GM04504 (cell line): ENCODE measurements at places on chromosomes 6 and 20.

DNA sequence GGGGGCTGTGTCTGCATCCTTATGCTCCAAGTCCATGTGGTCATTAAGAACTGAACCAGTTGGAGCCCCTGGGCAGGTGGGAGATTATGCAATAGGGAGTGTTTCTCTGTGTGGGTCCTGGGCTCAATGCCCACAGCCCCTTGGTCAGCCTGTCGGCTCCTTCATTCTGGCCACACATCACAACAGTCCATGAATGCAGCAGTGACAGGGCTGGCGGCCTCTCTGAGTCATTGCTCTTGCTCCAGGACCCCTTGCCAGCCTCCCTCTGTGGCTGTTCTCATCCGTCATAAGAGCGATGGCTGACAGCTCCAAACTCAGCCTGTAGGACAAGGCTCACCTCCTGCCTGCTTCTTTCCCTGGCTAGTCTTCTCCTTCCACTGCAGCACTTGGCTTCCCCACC lies 609.5 kb upstream of the CDH4 start:
- DNase-seq: no peak

- no peak for DNase-seq
Observed at GRCh38 chr6:56580271-56580670, 62.4 kb downstream of the DST start.

GRCh38 chr20:36833275-36834020 lies 42.5 kb upstream of the TLDC2 start:
- DNase-seq: no peak

- DNase-seq: no peak
Observed at GRCh38 chr6:146351018-146351417, 192.6 kb upstream of the RAB32 start.

- no peak for DNase-seq
Observed at GRCh38 chr6:35163836-35164235, 22.7 kb upstream of the TCP11 start.

GRCh38 chr6:10659699-10660348 lies 34.6 kb downstream of the C6orf52 start:
- no peak for DNase-seq

DNA sequence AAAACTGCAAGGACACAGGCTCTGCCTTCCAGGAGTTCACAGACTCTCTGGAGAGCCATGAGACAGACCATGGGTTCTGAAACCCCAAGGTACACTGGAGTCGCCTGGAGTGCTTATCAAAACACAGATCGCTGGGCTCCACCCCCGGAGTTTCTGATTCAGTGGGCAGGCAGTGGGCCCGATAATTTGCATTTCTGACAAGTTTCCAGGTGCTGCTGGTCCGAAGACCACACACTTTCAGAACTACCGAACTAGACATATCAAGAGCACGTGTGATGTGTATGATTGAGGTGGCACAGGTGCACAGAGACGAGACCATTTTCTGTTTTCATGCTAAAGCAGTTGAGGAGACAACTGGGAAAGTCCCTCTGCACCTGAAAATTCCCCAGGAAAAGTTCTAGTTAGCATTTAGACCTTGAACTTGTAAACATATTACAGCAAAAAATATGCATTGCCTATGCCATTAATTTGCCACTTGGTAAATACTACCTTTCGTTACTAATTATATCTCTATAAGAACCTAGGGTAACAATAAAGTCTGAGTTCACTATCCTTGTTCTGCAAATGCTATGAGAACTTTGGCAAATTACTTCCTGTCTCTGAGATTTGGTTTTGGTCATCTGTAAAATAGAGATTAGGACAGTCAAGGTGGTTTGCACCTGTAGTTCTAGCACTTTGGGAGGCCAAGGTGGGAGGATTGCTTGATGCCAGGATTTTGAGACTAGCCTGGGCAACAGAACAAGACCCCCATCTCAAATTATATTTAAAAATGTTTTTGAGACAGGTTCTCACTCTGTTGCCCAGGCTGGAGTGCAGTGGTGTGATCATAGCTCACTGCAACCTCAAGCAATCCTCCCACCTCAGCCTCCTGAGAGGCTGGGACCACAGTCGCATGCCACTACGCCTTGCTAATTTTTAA lies 14.3 kb upstream of the PIM1 start:
- no peak for DNase-seq

DNA sequence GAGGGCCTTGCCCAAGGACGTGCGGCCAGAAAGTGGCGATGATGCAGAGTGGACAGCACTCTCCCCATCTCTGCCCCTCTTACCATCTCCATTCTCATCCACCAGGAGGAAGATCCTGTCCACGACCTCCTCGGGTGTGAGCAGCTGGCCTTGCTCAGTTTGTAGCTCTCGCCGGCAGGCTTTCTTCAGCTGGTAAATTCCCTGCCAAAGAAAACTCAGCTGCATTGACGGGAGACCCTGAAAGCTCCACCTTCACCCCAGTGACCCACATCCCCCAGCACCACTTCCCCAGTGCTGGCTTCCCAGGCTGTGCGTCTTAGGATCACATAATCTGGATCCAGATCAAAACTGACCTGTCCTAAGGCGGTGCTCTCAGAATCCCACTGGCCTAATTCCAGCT lies 9.2 kb downstream of the GUCA1B start:
- DNase-seq: no peak

- no peak for DNase-seq
Observed at GRCh38 chr6:166157930-166158617, 9.6 kb downstream of the TBXT start.

DNA sequence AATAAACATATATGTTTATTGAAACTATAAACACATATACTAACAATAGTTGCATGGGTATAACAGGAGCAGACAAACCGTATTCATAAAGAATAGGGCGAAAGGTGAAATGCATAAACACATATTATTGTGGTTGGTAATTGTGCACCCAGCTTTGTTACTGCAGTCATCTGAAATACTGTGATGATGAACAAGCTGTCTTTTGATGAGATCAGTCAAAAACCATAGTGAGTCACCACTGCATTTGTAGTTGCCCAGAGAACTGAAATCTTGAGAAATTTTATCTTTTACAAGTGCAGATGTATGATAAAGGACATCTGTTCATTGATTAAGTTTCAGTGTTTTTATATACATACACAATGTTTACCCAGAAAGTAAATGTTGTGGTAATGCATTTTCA lies 133.7 kb downstream of the MYO6 start:
- peak; percentile 34 for DNase-seq

GRCh38 chr6:40855168-40855880 lies 183.7 kb downstream of the UNC5CL start:
- no peak for DNase-seq

GRCh38 chr6:31203345-31203979 lies 33.0 kb upstream of the POU5F1 start:
- DNase-seq: no peak

- no peak for DNase-seq
Observed at GRCh38 chr6:37259191-37259590, 1.2 kb upstream of the TMEM217 start.

- DNase-seq: no peak
Observed at GRCh38 chr6:132205946-132206345, 195.3 kb downstream of the MOXD1 start.

- DNase-seq: no peak
Observed at GRCh38 chr6:11774426-11774825, 4.2 kb downstream of the ADTRP start.

DNA sequence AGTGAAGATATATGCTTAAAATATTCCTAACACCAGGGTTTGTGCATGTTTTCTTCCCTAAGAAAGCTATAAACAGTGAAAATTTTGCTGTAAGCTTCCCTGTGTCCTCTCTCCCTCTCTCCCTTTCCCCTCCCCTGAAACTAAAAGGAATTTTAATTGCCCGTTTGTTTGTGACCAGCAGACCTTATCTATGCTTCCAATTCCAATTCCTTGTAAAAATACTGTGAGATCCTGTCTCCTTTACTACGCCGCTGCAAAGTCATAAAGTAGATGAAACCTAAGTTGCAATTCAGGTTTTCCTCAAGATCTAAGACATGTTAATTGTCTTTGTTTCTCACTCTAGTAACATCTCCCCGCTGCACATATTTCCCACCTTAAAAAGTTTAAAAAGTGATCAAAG lies 82.3 kb downstream of the DNAH8 start:
- no peak for DNase-seq

- no peak for DNase-seq
Observed at GRCh38 chr6:35311390-35312075, 13.9 kb downstream of the DEF6 start.

DNA sequence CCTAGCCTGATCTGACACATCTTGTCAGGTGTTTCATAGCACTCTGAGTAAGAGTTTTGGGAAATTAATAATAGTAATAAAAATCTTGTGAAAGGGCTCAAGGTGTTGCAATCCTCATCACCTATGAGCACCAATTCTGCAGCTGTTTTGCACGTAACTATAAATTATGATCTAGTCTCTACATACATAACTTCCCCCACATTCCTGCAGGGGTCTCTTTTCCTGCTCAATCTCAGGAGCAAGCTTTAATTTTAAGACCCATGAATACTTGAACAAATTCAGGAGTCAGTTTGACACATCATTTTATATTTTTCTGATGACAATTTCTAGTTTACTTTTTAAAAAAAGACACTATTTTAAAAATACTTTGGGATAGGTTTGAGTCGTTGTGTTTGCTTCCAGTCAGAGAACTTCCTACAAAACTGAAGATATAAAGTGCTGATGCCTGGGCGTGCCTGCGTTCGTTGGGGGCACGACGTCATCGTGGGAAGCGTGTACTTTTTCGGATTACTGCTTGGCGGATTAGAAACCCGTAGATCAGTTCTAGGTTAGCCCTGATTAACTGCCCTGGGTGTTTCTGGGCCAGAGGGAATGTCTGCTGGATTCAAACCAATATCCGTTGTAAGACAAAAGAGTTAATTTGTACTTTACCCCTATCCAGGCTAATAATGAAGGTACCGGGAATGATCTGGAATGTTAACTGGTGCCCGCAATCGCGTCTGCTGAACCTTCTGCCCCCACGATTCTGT lies 1.0 kb upstream of the E2F3 start:
- no peak for DNase-seq

DNA sequence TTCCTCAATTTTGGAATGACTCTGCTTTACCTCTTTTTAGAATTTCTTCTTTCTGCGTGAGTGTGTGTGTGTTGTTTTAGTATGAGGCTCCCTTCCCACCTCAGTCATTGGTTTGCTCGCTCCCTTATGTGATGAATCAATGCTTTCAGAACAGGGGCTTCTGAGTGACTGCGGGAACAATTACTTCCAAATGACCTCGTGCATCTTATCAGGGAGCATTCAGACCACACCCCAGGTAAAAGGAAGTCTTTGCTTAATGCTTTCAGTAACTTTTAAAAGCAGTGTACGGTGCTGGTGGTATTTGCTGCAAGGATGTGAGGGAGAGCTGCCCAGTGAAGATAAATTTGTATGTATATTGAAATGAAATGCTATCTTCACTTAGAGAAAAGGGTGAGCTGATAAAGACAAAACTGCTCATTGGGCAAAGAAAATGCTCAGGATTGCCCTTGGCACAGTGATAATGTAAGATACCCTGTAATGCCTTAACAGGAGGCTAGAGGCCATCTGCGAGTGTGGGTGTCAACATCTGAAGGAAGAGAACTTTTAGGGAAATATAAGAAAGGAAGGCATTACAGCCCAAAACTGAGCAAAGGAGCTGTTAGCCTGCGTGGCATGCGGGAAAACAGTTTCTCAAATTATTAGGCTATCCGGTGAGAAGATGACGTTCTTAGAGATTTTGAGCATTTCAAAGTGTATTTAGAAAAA lies at the start of gene MLIP:
MLIP (plus strand) TSS at position 103 of the 705 bp plus-strand sequence; CDS start at position 140, 37 bp downstream.
- no peak for DNase-seq

DNA sequence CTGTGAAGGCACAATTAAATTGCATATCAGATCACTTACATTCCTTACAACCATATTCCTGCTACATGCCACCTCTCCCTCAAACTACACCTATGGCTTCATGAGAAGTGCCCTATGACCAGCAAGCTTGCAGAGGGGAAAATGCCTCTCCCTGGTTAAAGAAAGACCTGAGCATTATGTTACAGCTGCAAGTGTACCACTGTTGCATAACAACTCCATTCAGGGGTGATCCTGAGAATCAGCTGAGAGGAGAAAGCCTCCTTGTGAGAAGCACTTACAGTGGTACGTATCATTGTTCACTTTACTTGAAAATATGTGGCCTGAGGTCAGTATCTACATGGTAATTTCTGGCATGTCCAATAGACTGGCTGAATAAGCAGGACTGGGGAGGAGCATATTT lies 20.0 kb downstream of the PDSS2 start:
- no peak for DNase-seq

- DNase-seq: no peak
Observed at GRCh38 chr20:6855104-6855503, 87.6 kb downstream of the BMP2 start.

DNA sequence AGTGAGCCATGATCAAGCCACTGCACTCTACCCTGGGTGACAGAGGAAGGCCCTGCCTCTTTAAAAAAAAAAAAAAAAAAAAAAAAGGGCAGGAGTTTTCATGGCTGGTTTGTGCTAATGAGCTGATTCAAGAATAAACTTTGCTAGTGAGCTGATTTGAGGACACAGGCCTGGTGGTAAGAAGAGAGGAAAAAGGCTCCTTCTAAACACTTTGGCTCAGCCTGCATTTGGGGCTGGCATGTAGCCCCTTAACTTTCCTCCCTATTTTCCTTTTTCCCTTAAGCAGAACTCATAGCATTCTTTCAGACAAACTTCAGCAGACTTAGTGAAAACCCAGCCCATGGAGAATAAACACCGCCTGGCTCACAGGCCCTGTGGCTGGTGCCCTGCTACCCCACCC lies 432.7 kb downstream of the PTPRT start:
- no peak for DNase-seq

- DNase-seq: no peak
Observed at GRCh38 chr6:98514073-98514720, 320.2 kb upstream of the POU3F2 start.

DNA sequence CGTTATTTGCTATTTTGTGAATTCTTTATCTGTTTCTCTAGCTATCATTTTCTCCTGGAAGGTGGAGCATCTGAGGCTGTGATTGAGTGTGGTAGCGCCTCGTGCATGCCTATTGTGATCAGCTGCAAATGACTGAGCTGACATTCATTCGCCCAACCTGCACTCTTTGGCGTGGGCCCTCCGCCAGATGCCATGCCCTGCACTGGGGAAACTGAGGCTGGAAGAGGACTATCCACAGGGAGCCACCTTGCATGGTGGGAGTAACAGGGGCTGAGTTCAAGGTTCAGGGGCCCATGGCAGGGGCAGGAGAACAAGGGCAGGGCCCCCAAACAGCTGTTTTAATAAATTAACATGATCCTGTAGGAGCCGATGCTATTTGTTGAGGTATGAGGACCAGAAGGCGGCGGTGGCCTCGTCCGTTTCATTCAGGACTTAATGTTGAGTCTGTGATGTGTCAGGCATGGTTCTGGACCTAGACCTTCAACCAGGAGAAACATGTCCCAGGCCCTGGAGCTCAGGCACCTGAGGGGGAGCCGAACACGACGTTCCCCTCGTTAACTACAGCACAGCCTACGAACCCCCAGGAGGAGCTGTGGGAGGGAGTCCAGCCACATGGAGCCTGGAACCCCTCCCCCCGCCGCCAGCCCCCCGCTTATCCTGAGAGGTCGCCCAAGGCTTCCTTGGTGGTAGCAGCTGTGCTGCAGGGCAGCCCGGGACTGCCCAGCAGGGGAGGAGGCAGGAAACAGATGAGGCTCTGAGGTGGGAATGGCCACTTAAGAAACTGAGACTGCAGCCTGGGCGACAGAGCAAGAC lies 242.9 kb downstream of the CDH4 start:
- DNase-seq: no peak
